Stimulated activated CD8-positive, alpha-beta memory T cell treated with anti-CD3 and anti-CD28 coated beads, Interleukin-2, amount 100 ng/mL, for 48 hours (primary cell): ENCODE measurements at places on chromosomes 1 and 21.

- DNase-seq = no peak
These were observed 53.6 kb upstream of the CCDC190 start for GRCh38 chr1:162914601-162915000.

DNA sequence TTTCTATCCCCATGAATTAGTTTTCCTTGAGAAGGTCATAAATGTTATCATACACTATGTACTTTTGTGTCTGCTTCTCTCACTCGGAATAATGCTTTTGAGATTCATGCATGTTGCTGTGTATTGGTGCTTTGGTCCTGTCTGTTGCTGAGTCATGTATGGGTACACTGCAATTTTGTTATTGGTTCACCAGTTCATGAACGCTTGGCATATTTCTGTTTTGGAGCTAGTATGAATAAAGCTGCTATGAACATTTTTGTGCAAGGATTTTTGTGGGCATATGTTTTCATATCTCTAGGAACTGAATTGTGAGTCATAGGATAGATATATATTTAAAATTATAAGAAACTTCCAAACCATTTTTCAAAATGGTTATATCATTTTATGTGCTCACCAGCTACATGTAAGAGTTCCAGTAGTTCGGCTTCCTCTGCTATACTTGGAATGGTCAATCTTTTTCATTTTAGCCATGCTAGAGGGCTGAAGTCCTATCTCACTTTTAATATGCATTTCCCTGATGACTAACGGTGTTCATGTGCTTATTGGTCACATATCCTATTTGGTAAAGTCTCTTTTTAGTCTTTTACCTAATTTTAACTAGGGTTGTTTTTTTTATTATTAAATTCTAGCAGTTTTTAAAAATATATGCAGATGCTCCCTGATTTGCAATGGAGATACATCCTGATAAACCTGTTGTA, 38.2 kb downstream of the ETS2 start:
- no peak for DNase-seq

- DNase-seq = no peak
These were observed 1.2 kb downstream of the TPRG1L start for GRCh38 chr1:3626025-3626424.

GRCh38 chr1:248792342-248792741, 33.4 kb downstream of the SH3BP5L start:
- no peak for DNase-seq

DNA sequence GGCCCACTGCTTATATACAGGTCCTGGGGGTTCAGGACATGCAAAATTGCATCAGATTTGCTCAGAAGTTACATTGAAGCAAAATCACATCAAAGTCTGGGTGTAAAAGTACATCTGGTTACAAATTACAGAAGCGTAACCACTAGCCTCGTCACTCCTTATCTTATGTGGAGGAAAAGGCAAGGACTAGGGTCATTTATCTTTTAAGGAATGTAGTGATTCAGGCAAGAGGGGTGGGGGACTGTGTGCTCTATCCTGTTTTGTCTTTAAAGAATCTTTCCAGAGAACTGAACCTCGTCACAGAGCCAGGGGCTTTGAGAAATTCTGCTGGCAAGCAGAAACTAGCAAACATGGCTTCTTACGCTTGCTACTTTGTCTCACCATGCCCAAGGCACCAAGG, 61.1 kb upstream of the RAB4A start:
- no peak for DNase-seq

- no peak for DNase-seq
These were observed 8.1 kb upstream of the LEFTY1 start for GRCh38 chr1:225896937-225897549.

GRCh38 chr1:44700573-44700972, 26.1 kb downstream of the ARMH1 start:
- no peak for DNase-seq

- no peak for DNase-seq
These were observed 1.6 kb upstream of the CTSK start for GRCh38 chr1:150809651-150810050.

DNA sequence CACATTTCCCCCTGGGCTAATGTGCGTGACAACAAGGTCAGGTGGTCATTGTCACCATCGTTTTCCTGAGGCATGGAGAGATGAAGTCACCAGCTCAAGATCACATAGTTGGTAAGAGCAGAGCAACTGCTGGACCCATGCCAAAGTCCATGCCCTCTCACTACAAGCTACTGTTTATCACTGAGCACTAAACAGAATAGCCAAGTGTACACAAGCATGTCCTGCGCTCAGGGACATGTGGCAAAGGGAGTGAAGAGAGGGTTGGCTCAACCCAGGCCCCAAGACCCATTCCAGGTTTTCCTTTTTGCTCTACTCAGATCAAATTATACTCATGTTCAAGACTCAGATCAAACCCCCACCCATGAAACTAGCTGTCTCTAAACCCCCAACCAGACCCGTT, 20.8 kb downstream of the LRRC52 start:
- DNase-seq = no peak

- DNase-seq = no peak
These were observed 7.4 kb downstream of the HMCN1 start for GRCh38 chr1:185741551-185741950.

DNA sequence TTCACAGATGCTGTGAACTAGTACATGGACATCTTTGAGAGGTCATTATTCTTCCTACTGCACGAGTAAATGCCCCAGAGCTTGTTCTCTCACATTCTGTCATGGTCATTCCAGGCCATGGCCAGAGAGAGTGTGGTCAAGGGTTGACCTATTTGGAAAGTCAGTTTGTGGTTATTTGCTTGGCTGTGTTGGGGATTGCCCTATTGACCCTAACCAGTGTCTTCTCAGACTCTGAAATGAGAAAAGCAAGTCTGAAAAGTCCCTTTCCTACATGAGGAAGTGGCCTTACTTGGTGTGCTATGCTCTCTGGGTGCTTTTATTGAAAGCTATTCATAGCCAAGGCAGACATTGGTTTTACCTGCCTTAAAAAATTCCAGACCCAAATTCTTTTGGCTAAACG, 26.6 kb downstream of the CLIC6 start:
- no peak for DNase-seq

DNA sequence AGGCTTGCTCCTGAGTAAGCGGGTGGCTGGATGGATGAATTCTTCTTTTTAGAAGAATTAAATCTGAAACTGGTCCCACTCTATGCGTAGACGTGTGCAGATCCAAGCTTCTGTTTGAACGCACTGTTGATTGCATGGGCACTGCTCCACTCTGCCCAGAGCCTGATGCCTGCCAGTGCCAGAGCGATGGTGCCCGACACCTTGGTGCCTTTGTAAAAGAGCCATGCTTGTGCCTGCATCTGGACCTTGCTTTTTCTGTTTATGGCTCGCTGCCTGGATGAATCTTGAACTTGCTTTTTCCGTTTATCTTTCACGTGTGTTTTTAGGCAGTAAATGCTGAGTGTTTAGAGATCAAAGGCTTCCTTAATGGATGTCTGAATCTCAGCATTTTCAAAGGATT, 15.0 kb upstream of the PWP2 start:
- no peak for DNase-seq

DNA sequence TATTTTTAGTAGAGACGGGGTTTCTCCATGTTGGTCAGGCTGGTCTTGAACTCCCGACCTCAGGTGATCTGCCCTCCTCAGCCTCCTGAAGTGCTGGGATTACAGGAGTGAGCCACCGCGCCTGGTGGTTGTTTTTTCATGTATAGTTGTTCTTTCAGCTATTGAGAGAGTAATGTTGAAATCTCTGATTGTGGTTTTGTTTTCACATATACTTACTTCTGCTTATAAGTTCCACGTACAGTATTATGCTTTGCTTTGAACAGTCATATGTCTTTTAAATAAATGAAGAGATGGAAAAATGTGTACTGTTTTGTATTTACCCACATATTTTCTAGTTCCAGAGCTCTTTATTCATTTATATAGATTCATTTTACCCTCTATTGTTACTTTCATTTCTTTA, 44.5 kb downstream of the MARK1 start:
- no peak for DNase-seq

- DNase-seq = no peak
These were observed 1.6 kb downstream of the CSF3R start for GRCh38 chr1:36481091-36481490.

DNA sequence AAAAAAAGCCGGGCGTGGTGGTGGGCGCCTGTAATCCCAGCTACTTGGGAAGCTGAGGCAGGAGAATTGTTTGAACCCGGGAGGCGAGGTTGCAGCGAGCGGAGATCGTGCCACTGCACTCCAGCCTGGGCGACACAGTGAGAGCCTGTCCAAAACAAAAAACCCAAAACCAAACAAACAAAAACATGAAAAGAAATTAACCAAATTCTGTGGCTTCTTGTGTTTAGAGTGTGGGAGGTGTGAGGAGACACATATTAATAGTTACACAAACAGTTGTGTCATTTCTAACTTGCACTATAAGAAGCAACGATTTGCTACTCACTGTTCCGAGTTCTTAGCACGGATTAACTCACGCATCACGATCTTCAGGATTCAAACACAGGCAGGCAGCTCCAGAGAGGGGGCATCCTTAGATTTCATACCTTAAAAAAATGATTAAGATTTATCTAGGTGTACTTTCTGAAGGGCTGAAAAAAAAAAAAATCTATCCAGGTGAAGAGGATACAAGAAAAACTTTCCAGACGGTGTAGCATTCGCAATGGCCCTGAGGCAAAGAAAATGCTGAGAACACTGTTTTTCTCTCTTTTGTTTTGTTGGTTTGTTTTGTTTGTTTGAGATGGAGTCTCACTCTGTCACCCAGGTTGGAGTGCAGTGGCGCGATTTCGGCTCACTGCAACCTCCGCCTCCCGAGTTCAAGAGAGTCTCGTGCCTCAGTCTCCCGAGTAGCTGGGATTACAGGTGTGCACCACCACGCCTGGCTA, 713 bp upstream of the HMGCL start:
- DNase-seq = no peak

GRCh38 chr1:43275826-43276620, 6.2 kb downstream of the TMEM125 start:
- DNase-seq = no peak

- DNase-seq = no peak
These were observed 232.6 kb downstream of the SRGAP2C start for GRCh38 chr1:121417325-121417923.
